Calu3 (cell line): ENCODE measurements at places on chromosomes 3 and 15. TPM values are rescaled to one million over a fixed set of nuclear protein-coding genes. Genes with fewer than 3 reads are reported as not detected.
A peak's percentile ranks its signal among the peaks of the same experiment; 100 is the strongest.

DNA sequence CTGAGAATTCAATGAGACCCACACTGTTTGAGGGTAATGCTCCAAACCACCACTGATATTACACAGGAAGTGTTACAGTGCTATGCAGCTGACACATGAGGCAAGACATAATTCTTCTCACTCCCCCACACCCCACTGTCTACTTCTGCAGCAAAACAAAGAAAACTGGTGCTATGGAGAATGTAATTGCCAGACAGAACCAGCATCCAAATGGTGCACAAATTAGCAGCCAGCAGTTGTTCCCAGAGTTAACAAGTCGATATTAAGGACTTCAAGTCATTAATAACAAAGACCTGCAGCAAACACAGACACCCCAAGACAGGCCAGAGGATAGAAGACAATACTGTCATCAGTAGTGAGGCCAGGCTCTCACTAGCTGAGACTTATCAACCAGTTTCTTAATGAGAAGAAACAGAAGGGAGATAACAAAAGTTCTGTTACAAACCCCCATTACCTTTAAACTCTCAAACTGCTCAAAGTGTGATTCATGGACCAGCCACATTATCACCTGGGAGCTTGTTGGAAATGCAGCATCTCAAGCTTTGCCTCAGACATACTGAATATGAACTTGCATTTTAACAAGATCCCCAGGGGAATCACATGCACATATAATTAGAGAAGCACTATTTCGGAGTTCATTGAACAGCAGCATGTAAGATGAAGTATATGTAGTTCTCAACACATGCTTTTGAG lies 58.7 kb upstream of the FNDC3B start:
- no peak for DNase-seq

- DNase-seq, result no peak
Measured at GRCh38 chr15:95912728-95913127, 417.8 kb upstream of the NR2F2 start.

DNA sequence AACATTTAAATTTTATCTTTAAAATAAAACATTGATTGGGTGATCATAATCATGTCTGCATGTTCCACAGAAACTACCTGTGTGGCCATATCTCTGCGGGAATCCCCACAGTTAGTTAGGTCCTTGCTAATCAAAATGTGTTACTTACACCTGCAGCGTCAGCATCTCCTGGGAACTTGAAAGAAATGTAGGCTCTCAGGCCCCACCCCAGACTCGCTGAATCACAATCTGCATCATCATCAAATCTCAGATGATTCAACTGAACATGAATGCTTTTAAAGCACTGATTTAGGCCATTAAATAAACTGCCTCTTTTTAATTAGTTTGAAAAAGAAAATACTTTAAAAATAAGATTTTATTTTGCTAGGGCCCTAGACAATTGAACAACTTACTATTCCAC lies 577.8 kb downstream of the PYDC2 start:
- no peak for DNase-seq

Gene XYLB
- 11.1 and 12.2 TPM in 2 replicates for total RNA-seq

DNA sequence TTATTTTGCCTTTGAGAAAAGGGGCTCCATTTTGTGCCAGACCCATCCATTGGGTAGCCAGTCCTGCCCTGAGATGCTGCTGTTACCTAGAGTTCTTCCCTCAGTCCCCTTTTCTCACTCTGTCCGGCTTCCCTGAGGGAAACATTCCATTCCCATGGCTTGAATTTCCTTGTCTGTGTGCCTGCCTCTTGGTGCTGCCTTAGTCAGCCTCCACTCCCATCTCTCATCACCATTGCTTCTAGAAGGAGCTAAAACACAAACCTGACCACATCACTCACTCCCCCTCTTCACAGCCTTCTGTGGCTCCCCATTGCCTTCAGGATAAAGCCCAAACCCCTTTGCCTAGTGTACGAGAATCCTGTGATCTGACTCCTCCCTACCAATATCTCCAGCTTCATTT lies 25.2 kb upstream of the C2CD4B start:
- DNase-seq, result no peak

DNA sequence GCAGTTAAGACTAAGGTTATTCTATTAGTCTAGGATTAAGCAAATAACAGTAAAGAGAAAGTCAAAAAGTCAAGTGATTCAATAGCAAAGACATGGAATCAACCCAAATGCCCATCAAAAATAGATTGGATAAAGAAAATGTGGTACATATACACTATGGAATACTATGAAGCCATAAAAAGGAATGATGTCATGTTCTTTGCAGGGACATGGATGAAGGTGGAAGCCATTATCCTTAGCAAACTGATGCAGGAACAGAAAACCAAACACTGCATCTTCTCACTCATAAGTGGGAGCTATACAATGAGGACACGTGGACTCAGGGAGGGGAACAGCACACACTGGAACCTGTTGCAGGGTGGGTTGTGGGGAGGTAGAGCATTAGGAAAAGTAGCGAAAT lies 29.0 kb downstream of the UNC13C start:
- no peak for DNase-seq

Gene GOLGA6A
- not detected in 2 replicates for total RNA-seq

Gene THOC7
- total RNA-seq, result 70.7 and 77.7 TPM in 2 replicates

GRCh38 chr15:29480278-29480677 lies 210.7 kb upstream of the NSMCE3 start:
- DNase-seq, result no peak

- DNase-seq, result no peak
Measured at GRCh38 chr15:65338366-65338765, 33.9 kb downstream of the RNU5B-1 start.

Gene ATP13A5
- 0.66 TPM in 1 of 2 replicates, not detected in the other for total RNA-seq

GRCh38 chr3:3628676-3629328 lies 170.4 kb upstream of the LRRN1 start:
- no peak for DNase-seq

DNA sequence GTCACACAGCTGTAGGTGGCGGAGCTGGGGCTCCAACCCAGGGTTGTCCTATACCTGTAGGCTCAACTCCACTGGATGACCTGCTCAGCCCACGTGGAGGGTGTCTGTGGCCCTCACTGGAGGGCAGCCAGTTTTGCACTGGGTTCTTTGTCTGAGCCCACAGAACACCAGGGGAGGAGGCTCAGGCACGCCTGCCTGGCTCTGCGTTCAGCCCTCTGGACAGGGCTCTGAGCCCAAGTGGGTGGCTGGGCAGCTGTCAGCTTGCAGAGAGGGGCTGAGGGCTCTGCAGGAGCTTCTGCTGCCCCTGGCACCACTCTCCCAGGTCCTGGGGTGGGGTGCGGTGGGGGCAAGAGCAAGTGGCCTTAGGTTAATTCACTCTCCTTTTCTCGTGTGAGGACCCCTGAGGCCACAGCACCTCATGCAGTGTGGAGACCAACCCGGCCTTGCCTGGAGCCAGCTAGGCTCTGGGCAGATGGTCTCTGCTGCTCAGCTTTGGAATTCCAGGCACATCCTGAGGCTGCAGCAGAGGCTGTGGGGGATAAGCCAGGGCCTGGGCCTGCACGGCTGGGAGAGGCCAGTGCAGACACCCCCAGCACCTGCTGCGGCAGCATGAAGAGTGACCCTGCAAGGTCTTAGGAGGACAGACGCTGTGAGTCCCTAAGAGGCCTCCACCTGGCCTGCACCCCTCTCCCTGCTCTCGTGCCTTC lies 23.5 kb downstream of the DUSP7 start:
- DNase-seq, result no peak

GRCh38 chr15:67267440-67267839 lies 12.9 kb downstream of the IQCH start:
- DNase-seq, result no peak

- DNase-seq, result peak; percentile 58
Measured at GRCh38 chr3:149736175-149736952, 15.9 kb downstream of the COMMD2 start.

Gene LCTL
- 0.35 TPM in 1 of 2 replicates, not detected in the other for total RNA-seq

Gene SEMA3B
- total RNA-seq, result 20.3 and 25.7 TPM in 2 replicates

DNA sequence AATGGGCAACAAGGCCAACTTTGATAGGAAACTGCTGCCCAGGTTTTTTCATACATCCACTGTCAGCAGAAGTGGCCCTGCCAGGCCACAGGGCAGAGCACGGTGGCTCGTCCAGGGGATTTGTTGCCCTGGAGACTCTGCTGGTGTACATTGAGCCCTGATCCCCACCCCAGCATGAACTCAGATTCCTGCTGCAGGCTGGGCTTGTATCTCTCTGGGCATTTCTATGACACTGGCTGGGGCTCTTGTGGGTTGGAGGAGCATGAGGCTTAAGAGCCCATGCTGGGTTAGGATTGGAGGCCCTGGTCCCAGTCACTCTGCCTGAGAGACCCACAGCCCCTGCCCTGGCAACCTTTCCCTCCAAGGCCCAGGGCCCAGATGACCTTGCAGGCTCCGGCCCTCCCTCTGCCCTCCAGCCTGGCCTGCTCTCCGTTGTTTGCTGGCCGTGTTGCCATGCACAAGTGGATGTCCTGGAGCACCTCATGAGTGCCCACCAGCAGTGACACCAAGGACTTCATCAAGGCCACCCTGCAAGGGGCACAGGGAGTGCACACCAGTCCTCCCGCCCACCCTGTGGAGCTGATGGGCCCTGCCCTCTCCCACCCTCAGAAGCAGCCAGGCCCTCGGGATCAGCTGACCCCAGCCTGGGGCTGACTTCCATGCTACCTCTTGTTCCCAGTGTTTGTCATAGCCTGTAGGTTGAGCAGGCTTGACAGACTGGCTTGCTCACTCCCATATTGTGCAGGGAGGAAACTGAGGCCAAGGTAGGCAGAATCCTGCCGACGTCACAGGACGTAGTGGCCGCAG lies 58.2 kb downstream of the ZNF445 start:
- DNase-seq, result no peak

DNA sequence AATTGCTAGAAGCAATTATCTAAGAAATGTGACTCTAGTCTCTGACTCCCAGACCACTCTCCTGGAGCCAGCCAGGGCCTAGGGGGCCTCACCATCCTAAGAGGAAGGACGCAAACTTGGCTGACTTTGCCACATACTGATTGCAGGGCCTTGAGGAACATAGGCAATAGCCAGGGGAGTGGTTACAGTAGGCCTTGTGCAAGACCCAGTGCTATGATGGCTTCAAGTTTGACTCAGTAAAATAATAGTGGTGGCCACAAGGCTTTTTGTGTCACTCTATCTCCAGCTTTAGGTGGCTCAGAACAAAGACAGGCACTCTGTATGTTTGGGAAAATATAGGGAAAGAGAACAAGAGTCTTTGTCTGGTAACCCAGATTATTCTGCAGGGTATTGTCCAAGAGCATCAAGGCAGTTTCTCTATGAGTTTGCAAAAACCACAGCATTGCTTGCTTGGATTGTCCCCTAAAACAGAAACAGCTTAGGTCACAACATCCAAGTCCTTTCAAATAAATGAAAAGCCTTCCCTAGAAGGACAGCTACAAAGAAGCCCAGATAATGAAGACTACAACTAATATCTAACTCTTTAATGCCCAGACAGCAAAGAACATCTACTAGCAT lies 631.5 kb downstream of the PYDC2 start:
- DNase-seq, result no peak

Gene C3orf49
- not detected in 2 replicates for total RNA-seq

Gene KCNH8
- total RNA-seq, result 1.2 and 1.3 TPM in 2 replicates

GRCh38 chr3:149902498-149903139 lies 68.1 kb downstream of the PFN2 start:
- no peak for DNase-seq

GRCh38 chr3:127226946-127227842 lies 34.3 kb downstream of the PRR23E start:
- DNase-seq, result no peak

Gene NOX5
- total RNA-seq, result 0.14 and 0.20 TPM in 2 replicates

DNA sequence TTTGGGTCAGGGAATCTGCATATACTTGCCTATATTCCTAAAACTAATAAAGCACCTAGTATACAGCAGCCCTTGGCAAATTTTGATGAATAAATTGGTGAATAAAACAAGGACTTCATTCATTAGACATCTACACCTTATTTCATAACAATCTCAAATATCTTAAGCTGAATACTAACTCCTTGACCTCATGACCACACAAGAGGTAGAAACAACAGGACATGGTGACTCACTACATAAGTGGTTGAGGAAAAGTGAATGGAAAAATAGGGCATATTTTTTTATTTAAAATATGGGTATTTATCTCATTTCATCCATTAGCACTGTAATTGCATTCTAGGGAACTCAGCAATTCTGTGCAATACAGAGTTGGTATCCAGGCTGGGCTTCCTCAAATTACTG lies 7.8 kb upstream of the STAC start:
- DNase-seq, result no peak

GRCh38 chr3:149442043-149442442 lies 32.5 kb upstream of the TM4SF4 start:
- DNase-seq, result no peak

- DNase-seq, result no peak
Measured at GRCh38 chr3:194714564-194714963, 28.9 kb downstream of the FAM43A start.

DNA sequence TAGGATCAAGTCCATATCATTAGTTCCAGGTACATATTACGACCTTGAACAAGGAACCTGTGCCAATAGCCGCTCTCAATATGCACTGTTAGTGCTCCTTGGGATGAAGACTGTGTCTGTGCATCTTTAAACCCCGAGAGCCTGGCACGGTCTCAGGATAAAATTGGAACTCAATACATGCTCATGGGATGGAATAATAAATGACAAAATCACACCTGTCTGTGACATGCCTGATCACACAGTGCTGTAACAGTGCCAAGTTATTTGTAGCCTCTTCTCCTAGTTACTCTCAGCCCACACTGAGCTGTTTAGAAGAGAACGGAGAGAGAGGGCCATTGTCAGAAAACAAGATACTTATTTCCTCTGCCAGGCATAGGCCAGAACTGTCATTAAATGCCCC lies 82.2 kb downstream of the SSR3 start:
- no peak for DNase-seq

DNA sequence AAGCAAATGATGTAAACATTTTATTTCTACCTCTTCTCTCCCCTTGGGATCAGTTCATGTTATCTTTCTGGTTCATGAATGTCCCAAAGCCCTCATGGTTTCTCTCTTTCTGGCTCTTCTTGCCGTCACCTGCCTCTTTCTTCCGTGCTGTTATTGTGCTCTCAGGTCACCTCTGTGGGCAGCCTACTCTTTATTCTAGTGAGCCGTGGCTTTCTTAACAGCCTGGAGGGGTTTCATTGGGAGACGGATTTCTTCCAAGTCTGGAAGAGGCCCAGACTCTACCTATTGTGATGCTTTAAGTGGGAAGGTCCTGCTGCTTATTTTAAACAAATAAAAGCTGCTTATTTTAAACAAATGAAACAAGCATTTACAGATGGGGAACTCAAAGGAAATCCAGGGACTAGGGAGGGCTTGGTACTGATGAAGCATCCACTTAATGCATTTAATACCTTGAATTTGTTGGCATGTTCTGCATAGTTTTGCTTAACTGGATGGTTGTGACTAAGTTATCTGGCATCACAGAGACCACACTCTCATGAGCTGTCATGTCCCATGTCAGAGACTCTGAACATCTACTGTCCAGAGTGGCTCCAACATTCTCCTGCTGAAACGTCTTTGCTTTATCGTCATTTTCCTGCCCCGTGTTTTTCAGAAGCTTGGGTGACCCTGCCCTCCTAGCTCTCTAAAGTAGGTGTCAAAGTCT lies 443.3 kb downstream of the GABRG3 start:
- no peak for DNase-seq

Gene PSMD6
- 65.4 and 73.3 TPM in 2 replicates for total RNA-seq

Gene TPRG1
- total RNA-seq, result 1.2 and 2.1 TPM in 2 replicates

- DNase-seq, result no peak
Measured at GRCh38 chr3:49387721-49388120, 24.1 kb downstream of the RHOA start.

Gene MESP1
- total RNA-seq, result 5.3 and 5.9 TPM in 2 replicates

GRCh38 chr3:194137506-194138474 lies 1.8 kb downstream of the HES1 start:
- peak; percentile 90 for DNase-seq
